Activated T-helper 9 cell treated with anti-CD3 and anti-CD28 coated beads, Interleukin-2, amount 50 U/mL, for 16 hours (primary cell): ENCODE measurements at places on chromosomes 3 and 15.

GRCh38 chr3:10901296-10901945 lies 85.4 kb downstream of the SLC6A11 start:
- DNase-seq: no peak

DNA sequence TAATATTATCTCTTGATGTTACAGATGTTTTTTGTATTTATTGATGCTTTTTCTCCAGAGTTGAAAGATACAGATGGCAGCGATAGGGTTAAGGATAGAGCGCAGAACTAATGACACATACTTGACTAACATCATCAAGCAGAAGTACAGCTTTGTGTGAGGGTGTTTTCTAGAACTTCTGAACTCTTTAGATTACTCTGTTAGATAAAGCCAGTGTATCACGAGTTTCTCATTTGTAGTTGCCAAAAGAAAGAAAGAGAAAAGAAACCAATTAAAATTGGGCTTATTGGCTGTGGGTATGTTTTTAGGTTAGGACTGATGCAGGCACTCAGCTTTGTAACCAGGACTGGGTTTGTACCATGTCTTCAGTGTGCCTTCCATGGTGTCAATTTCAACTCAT lies 6.6 kb upstream of the GPR171 start:
- DNase-seq: no peak

GRCh38 chr3:12954891-12955650 lies 113.7 kb upstream of the RPL32 start:
- DNase-seq: no peak

DNA sequence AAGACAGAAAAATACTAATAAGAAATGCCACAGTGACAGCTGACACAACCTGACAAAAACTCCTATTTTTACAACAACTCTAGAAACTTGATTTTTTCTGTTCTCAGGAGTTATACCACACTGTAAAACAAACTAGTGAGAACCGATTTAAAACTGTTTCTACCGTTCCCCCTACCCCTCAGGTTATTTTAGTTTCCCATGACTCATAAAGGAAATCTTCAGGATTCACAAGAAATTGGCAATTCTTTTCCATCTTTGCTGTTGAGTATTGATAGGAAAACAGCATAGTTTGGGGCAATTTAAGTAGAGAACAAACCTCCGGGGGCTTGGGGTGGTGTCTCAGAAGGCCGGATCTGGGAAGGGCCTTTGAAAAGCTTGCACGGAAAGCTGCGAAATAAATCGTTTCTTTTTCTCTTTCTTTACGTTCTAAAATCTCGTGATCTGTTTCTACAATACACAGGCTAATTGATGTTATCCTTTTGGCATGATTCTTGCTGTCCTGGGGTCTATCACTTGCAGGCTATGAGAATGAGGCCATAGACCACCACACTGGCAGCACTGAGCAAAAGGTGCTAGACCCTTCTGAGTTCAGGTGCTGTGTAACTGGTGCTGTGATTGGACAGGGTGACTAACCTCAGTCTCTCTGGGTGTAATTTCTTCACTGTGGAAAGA lies 89.3 kb downstream of the LPP start:
- DNase-seq: no peak

- no peak for DNase-seq
Measured at GRCh38 chr3:192482809-192483208, 244.5 kb downstream of the FGF12 start.

GRCh38 chr3:32373276-32373675 lies 18.4 kb upstream of the CMTM7 start:
- no peak for DNase-seq

- DNase-seq: no peak
Measured at GRCh38 chr3:157091083-157091833, 68.7 kb downstream of the CCNL1 start.

- no peak for DNase-seq
Measured at GRCh38 chr15:49645941-49646340, 25.1 kb downstream of the DTWD1 start.

DNA sequence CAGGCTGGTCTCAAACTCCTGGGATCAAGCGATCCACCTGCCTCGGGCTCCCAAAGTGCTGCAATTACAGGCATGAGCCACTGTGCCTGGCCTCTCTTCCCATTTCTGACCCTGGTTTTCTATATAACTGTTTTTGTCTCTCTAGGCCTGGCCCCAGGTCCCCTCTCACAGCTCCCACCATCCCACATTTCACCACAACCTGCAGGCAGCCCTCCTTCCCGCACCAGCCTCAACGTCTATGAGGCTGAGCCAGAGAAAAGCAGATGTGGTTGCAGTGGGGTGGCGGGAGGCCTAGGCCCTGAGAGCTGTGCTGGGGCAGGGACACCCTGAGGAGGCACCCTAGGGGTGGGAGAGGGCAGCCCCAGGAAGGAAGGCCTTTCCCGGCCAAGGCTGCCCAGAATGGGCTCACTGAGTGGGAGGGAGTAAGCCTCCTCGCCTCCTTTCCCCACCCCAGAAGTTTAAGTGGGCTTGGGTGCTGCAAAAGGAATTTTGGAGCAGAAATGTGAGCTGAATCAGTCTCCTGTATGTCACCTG lies 99.7 kb downstream of the LSM3 start:
- DNase-seq: no peak

- no peak for DNase-seq
Measured at GRCh38 chr3:179871782-179872181, 165.0 kb downstream of the PEX5L start.
